ENCODE measurements at places on chromosomes 12 and 14.
A peak's percentile ranks its signal among the peaks of the same experiment; 100 is the strongest.

- peak; percentile 61 for DNase-seq
These were observed 1108.6 kb downstream of the LRFN5 start for GRCh38 chr14:42715316-42715715.

DNA sequence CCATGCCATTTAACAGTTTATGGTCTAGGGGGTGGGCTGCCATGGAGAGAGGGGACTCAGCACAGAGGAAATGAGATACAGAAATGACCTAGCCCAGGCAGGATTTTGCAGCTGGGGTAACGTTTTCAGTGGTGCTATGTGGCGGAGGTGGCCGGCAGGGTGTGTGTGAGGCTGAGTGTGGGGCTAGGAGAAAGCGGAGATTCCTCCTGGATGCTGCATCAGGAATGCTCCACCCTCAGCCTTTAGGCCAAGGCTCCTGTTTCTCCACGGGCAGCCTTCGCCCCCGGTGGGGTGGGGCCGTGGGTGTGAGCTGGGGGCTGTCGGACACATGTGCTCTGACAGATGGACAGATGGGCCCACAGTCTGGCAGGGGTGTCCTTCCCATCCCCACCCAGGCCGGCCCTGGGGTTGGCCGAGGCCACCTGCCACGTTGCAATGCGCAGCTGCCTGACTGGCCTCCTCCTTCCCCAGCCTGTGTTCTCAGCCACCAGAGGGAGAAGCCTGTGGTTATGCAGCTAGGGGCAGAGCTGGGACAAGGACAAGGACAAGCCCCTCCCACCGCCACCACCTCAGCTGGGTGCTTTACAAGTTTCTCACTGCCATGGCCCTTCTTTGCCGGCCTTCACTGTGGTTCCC lies 44.3 kb downstream of the TEAD4 start:
- no peak for DNase-seq

DNA sequence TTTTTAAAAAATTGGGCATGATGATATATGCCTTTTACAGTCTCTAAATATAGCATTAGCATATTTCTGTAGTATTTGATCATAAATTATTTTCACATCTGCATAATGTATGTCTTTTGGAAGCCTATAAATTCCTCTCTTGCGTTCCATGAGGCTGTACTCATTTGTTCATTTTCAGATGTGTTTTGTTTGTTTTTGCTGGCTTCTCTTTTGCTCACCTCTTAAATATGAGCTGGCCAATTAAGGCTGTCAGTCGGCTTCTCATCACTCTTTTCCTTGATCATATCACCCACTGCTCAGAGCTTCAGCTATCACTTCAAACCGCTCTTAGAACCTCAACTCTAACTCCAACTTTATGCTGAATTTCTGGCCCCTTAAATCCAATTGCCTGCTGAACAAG lies 6.6 kb downstream of the TMEM263 start:
- DNase-seq, result no peak

DNA sequence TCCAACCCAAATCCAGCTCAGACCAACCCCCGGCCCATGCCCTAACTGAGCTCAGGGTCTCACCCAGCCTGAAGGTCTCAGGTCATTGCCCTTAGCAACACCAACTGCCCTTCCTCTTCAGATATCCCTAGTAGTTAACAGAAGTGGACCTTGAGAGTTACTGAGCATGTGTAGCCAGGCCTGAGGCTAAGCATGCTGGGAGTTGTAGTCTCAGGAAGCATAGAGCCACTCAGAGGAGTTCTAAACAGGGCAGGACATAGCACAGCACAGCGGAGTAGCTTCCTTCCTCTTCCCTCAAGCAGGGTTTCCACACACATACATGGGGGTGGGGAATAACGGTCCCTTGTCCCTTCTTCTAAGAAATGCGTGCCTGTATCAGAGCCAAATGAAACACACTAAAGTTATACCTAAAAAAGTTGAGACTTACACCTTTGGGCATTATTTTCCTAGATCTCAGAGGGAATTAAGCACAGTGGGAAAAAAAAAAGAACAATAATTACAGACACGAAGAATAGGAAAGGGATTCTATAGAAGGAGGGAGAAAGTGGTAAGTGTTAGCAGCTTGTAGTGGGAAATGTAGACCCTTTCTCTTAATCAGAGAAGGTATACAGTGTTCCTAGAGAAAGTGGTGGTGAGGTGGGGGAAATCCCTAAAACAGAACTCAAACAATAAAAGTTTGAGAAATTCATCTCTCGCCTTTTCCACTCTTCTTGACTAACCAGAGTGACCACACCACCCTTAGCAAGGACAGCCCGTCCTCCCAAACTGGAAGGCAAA lies 4.4 kb downstream of the KMT2D start:
- peak; percentile 87 for DNase-seq

DNA sequence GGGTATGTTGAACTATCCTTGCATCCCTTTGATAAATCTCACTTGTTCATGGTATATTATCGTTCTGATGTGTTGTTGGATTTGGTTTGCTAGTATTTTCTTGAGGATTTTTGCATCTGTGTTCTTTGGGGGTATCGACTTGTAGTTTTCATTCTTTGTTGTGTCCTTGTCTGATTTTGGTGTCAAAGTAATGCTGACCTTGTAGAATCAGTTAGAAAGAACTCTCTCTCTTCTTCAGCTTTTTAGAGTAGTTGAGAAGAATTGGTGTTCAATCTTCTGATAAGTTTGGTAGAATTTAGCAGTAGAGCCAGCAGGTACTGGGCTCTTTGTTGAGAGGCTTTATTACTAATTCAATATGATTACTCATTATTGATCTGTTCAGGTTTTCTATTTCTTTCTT lies 707.2 kb upstream of the LRFN5 start:
- no peak for DNase-seq

GRCh38 chr12:118175823-118176447 lies 40.0 kb downstream of the PEBP1 start:
- no peak for DNase-seq

GRCh38 chr14:64438181-64438841 lies 27.0 kb upstream of the AKAP5 start:
- DNase-seq, result peak; percentile 87

- DNase-seq, result no peak
These were observed 54.0 kb downstream of the PRIMA1 start for GRCh38 chr14:93734086-93734822.

DNA sequence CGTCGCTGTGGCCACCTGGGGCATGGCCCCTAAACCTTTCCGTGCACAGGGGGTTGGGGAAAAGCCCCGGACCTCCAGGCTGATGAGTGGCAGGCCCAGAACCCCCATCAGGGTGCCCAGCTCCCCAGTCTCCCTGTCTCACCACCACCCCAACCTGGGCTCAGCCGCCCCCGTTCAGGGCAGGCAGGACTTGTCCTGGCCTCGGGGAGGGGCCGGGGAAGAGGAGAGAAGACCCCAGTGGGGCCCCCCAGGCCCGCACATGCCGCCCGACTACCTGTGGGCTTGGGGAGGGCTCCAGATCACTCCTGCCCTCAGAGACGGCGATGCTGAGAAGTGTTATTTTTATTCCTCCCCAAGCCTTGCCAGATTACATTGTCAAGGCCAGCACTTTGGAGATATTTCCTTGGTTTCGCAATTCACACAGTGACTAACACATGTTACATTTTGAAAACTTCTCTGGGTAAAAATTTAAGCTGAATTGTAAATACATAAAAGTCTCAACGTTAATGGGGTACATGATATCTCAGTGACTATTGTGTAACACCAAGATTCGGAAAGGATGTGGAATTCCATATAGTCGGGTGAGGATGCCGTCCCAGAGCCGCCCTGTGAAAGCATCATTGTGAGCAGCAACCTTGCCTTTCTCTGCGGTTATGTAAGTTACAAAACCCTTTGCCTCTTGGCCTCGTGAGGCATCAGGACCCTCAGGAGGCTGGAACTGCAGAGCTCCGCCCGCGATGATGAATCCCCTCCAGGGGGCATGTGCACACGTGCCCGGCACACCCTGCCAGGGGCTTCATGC lies 85.6 kb upstream of the DIO3 start:
- peak; percentile 86 for DNase-seq

DNA sequence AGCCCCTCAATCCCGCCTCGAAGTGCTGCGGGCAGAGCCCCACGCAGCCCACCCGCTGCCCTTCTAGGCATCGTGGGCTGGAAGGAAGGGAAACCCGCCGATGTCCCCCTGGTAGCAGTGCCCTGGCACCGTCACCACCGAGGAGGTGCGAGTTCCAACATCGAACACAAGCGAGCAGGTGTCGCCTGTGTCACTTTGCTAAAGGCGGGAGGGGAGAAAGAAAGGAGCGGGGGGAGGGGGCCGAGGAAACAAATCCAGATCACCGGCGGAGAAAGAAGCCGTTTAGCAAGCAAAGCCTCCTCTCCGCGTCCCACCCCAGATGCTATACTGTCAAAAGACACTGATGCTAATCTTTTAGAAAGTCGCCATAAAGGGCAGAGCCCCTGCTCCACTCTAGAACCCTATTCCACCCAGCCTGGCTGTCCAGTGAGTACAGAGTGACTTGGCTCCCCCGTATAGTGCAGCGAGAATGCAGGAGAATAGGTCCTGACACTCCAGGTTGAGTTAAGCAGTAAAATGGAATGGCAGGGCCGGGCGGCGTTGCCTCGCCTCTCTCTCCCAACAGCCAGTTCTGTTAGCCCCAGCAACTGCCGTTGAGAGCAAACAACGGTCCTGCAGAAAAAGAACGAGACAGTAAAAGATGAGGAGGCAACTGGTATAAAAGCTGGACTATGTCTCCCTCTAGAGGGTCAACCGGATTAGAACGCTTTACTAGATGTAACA lies 67.9 kb upstream of the USP15 start:
- peak; percentile 90 for DNase-seq

- DNase-seq, result no peak
These were observed 69.4 kb downstream of the IRF2BPL start for GRCh38 chr14:76958980-76959710.

- no peak for DNase-seq
These were observed 180.6 kb upstream of the CAND1 start for GRCh38 chr12:67088401-67089118.

- no peak for DNase-seq
These were observed 112.6 kb upstream of the FZD10 start for GRCh38 chr12:130049666-130050065.

- DNase-seq, result no peak
These were observed 89.6 kb downstream of the FBXW8 start for GRCh38 chr12:117000316-117000715.

DNA sequence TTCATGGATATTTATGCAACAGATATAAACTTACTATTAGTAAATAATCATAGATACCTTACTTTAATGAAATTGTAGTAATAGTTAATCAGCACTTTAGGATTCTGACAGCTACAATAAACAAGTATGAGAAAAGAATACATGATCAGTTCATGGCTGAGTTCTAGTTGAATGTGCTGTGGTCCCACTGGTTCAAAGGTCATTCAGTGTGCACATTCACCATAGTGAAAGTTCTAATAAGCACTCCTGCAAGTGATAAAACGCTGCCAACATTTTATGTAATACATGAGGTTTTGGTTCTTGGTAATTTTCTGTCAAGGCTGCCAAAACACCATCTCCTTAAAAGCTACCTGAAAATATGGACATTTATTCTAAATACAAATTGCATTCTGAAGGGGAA lies 92.6 kb downstream of the NUMB start:
- DNase-seq, result peak; percentile 28

DNA sequence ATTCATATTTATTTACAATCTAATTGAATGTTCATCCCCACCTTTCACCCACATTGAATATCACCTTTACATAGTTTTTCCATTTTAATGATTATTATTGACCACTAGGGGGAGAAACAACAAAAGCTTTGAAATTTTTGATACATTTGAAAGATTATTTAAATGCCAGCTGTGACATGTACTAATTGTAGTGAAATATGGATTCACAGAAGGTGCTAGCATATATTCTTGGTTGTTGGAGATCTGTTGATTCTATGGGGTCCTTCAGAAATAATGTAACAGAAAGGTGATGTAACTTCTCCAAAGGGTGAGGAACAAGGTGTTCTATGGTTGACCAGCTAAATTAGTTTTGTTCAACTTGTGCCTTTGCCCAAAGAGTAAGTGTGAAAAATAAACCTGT lies 22.4 kb upstream of the GPR33 start:
- DNase-seq, result peak; percentile 33

- DNase-seq, result peak; percentile 13
These were observed 13.7 kb upstream of the ZNF84 start for GRCh38 chr12:133023566-133023965.

GRCh38 chr12:122975790-122976647 lies 975 bp downstream of the OGFOD2 start:
- no peak for DNase-seq

DNA sequence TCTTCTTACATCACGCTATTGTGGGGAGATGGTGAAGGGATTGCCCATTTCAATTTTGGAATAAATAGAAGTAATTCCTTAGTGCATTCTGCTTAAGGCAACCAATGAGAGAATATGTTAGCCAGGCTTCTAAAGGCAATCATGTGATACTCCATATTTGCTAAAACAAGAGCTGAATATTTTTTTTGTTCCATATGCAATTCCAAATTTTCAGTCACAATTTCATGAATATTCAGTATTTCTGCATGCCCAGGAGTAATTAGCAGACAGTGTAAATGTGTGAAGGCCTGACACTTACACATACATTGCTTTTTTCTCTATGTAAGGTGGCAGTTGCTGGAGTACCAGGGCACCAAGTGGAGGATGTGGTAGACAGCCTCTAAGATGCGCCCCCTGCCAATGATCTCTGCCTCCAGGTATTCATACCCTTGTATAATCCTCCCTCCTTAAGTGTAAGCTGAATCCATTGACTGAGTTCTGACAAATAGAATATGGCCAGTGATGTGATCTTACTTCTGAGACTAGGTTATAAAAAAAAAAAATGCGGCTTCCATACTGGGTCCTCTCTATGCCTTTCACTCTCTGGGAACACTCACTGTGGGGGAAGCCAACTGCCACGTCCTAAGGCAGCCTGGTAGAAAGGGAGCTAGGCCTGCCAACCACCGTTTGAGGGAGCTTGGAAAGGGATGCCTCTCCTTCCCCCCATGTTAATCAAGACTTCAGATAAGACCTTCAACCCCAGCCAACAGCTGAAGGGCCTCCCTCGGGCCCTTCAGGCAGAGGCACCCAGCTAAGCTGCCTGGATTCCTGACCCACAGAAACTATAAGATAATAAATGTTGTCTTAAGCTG lies 62.7 kb upstream of the PTGR2 start:
- DNase-seq, result no peak

GRCh38 chr12:66491853-66492252 lies 187.0 kb downstream of the GRIP1 start:
- DNase-seq, result no peak

- DNase-seq, result no peak
These were observed 382.2 kb downstream of the CCER1 start for GRCh38 chr12:90572778-90573177.

GRCh38 chr12:95390932-95391331 lies 83.0 kb upstream of the METAP2 start:
- no peak for DNase-seq

- DNase-seq, result peak; percentile 21
These were observed 25.9 kb downstream of the TIGAR start for GRCh38 chr12:4346931-4347330.

Data from fibroblast of pulmonary artery (primary cell).